Amniotic epithelial cell (primary cell): ENCODE measurements at places on chromosomes 6 and 20.
A peak's percentile ranks its signal among the peaks of the same experiment; 100 is the strongest.

- DNase-seq: no peak
These were observed 64.7 kb downstream of the C6orf118 start for GRCh38 chr6:165244524-165245247.

DNA sequence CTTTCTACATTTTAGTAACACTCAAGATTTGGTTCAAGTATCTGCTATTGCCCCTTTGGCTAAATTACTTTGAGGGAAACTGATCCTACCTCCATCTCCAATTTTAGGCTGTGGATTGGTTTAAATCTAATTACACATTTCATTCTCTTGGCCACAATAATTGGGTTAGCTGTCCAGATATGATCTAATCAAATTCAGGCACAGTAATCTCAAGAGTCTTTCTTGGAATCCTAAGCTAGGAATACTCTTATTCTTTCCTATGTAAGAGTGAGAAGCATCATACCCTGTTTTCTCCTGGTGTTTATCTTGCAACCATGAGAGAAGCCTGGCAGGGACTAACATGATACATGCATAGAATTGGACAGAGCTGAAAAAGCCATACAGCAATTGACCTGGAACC, 300.4 kb upstream of the MARCKS start:
- no peak for DNase-seq

DNA sequence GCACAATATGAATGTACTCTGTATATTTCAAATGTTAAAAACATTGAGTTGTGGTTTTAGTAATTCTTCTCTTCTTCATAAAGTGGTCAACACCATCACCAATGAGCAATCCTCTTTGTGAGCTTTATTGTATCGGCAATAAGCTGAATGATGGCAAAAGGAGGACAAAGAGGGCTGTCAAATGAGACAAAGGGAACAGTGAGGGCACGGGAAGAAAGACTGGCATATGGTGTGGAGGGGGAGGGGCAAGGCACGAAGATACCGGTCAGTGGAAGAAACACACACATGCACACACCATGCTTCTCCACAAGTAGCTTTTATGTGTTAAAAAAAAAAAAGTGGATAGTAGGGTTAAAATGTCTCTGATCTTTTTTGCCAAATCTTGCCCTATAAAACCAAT, 506.8 kb upstream of the CITED2 start:
- no peak for DNase-seq

- peak; percentile 91 for DNase-seq
These were observed 103.1 kb upstream of the TBX18 start for GRCh38 chr6:84867521-84867920.

DNA sequence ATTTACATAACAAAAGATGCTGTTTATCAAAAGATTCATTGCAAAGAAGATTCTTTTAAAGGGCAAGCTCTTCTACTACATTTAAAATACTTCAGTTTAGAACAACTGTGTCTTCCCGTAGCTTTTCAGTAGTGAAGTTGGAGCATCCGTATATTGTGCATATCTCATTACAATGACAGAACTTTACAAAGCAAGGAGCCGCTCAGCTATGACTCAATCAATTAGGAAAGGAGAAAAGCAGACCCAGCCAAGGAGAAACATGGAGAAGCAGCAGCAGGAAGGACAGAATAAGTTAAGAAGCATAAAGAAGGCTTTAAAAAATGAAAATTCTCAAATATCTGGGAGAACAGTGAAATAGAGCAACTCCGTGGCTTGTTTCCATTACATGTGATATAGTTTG, 132.6 kb upstream of the SMLR1 start:
- no peak for DNase-seq

GRCh38 chr6:67591910-67592309, 1043.2 kb upstream of the ADGRB3 start:
- no peak for DNase-seq

- DNase-seq: peak; percentile 7
These were observed 196.0 kb downstream of the MAFB start for GRCh38 chr20:40493071-40493470.

DNA sequence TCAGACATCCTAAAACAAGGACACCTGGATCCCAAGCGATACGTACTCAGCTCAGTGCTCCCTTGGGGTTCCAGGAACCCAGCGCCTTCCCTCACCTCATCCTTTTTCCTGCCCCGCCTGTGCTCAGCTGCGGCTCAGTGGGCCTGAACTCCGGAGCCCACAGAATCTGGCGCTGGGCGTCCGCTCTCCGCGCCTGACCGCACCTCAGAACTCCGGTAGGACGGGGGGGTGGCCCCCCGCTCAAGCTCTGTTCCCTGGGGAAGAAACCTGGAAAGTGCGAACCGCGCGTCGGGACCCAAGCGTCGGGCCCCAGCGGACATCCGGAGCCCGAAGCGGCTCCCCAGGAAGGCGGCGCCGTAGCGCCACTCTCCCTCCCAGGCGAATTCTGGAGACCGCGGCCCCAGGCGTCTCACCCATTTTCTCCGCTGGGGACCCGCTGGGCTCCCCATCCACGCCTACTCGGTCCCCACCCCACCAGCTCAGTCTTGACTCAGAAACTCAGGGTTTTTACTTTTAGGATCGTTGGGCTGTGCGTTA, 336 bp upstream of the LY6G5C start:
- no peak for DNase-seq

DNA sequence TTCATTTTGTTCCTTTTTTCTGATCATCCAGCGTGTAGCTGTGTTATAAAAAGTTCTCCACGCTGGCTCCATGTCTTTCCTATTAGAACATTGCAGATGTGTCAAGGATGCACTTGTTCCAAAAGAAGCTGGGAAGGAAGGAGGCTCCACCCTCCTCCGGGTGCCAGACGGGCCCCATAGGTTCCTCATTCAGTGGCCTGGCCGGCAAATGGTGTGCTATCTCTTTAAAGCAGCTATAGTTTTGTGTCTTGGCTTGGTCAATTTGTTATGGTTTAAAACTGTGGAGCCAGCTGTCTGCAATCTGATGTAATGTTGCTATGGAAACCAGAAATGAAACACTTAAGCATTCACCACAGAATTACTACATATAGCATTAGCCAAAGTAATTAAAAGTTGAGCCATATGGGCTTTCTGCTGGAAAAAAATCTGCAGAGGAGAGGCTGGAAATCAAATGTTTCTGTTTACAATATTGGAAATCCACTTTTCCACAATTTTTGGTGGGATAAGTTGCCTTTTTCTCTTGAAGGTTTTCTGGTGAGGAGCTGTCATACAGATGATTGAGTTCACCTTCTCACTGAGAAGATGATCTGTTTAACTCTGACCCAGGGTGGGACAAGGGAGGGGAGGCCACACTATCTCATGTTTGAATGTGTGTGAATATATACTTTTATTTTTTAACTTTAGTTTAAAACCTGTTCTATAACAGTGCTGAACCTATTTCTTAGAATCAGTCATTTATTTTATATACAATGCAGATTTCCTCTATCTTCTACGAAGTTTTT, 167.4 kb downstream of the SASH1 start:
- DNase-seq: peak; percentile 97

DNA sequence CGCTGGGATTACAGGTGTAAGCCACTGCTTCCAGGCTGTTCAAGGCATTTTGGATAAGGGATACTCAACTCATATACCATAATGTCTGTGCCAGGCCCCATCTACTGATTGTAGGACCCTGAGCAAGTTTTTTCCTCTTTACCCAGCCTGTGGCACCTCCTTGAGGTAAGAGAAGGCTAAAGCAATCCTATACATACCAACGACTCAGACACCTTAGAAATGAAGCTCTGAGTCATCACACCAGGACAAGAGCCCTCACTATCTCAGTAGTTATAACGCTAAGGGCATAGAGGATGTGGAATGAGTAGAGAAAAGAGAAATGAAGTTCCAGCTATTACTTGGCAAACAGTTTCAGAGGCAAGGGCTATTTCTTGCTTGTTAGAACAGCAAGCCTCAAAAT, 16.9 kb downstream of the NDRG3 start:
- peak; percentile 53 for DNase-seq

DNA sequence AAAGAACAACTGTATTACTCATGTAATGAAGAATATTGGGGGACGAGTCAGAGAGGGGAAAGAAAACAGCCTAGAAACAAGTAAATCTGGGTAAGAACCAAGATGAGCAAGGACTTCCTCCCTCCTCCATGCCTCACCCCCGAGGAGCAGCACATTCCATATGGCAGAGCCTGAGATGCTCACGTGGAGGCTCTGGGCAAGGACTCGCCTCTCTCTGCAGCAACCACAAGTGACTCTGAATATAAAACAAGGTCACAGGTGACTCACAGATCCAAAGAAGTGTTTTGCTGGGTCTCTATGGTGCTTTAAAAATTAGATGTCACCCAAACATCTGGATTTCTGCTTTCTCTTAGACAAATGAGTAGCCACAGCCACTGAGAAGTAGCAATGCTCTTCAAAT, 453.0 kb upstream of the SULF2 start:
- no peak for DNase-seq

GRCh38 chr20:62655282-62656196, 13.2 kb downstream of the SLCO4A1 start:
- DNase-seq: no peak

- DNase-seq: no peak
These were observed 11.4 kb upstream of the DUSP22 start for GRCh38 chr6:280775-281468.
